ENCODE measurements at places on chromosomes 7 and 10.

DNA sequence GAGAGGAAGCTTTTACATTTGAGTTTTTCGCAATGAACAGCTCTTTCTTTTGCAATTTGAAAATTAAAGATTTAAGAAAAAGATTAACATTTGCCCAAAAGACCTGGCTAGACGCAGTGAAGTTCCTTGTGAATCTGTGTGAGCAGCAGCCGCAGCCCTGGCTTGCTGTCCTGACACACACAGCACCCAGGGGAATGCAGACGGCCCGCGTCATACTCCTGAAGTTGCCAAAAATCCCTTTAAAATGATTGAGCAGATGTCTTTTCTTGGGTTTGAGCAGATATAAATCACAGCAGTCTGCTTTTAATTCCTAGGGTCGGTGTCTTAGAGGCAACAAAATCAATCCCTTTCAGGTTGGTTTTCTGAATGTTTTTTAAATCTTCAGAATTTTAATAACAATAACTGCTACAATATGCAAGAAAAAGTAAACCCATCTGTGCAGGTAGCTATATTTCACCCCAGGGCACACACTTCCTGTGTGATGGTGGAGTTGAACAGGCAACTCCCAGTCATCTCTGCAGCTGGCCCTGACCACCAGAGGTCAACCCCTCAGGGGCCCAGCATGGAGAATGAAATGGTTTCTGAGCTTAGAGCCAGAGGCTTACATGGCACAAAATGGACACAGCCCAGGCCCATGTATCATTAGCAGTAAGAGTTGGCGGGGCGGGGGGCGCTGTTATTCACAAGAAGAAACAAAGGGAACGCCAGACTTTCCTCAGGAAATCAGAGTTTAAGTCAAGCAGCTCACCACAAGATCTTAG is 32.2 kb upstream of the TRIL start:
- peak; percentile 80 for DNase-seq

- DNase-seq, result no peak
Observed at GRCh38 chr7:111384065-111384891, 178.0 kb downstream of the IMMP2L start.

- no peak for DNase-seq
Observed at GRCh38 chr10:126247446-126247975, 140.8 kb downstream of the ADAM12 start.

GRCh38 chr7:55260676-55261385 is 104.3 kb upstream of the LANCL2 start:
- DNase-seq, result no peak

DNA sequence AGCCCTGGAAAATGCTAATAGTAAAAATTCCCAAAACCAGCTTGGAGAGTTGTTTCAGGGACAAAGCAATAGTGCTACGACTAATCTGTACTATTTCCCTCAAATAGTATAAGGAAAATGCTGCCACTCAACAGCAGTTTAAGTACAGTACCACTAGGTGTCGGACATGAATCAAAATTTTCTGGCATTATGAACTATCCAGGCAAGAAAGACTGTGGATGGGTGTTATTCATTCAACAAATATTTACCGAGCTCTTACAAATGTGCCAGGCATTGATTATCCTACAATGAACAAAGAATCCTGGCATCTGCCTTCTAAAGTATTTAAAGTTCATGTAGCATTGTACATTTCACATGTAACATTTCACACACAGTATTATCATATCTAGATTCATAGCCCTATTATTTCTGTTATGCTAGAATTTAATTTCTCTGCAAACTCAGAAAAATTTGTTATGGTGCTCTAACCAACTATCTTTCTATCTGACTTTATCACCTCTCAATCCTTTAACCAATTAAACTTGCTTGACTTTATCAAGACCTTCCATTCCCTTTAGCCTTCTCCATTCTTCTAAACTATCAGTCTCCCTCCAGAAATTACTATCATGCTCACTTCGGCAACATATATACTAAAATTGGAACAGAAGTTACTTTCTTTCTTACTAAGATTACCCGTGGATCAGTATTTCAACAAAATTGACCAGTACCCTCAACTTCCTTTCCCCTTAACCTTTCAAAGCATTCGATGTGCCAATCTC is 80.6 kb downstream of the ARHGAP21 start:
- no peak for DNase-seq
